Stimulated activated CD8-positive, alpha-beta memory T cell treated with anti-CD3 and anti-CD28 coated beads, Interleukin-2, amount 100 ng/mL, for 1 hour (primary cell): ENCODE measurements at places on chromosomes 2 and 18.
A peak's percentile ranks its signal among the peaks of the same experiment; 100 is the strongest.

DNA sequence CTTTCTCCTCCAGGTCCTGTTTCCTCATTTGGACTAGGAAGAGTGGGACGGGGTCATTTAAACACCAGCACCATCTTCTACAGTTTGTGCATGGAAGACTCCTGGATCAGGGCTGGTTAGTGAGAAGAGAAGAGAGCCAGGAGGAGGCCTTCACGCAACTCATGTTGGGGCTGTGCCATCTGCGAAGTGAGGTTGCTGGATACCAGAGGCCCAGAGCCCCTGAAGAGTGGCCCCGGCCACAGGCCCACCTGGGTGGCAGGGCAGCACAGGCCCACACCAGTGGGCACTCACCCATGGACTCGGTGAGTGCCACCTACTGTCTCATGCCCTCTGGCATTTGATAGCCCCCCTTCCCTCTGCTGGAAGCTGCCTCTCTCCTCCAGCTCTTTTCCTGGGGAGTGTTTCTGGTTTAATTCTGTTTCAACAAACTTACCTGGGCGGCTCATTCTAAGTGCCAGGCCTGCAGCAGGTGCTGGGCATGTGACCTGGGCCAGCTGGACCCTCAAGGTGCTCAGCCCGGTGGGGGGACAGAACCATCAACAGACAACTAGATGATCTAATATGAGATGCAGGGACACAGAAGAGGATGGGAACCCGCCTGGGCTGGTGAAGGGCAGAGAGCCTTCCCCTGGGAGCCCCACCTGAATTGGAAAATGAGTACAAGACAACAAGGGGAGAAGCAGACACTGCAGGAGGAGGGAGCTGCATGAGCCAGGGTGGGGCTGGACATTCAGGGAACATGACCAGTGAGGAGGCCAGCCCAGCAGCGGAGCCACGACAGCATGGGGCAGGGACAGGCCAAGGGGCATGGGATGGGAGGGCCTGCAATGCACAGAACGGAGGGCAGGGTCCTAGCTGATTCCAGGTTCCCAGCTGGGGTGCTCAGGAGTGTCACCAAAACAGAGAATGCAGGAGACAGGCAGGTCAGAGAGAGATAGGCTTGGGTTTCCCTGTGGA, 70.6 kb downstream of the MARCO start:
- DNase-seq, result no peak

GRCh38 chr2:8835279-8835678, 2.1 kb downstream of the KIDINS220 start:
- DNase-seq, result no peak

- DNase-seq, result no peak
Measured at GRCh38 chr18:80231616-80232015, 15.7 kb downstream of the PARD6G start.

DNA sequence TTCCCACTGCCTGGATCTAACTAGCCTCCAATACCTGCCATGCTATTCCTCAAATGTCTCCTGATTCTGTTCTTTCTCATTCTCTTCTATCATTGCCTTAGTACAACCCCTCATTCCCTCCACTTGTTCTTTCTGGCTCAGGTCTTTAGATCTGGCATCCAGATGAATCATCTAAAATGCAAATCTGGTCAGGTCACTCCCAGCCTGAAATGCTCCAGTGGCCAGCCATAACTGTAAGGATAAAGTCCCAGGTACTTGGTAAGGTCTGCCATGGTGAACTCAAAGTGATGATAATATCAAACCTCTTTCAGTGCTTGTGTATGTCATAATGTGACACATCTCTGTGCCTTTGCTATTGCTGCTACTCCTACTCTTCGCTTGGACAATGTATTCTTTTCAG, 2.9 kb upstream of the SNRNP27 start:
- no peak for DNase-seq

DNA sequence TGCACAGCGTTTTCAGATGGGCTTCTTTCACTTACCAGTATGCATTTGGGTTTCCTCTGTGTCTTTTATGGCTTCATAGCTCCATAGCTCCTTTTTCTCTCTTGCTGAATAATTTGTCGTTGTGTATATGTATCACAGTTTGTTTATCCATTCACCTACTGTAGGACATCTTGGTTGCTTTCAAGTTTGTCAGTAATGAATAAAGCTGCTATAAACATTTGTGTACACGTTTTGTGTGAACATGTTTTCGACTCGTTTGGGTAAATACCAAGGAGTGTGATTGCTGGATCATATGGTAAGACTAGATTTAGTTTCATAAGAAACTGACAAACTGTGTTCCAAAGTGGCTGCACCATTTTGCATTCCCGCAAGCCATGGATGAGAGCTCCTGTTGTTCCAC, 94.7 kb downstream of the FAM168B start:
- DNase-seq, result no peak

DNA sequence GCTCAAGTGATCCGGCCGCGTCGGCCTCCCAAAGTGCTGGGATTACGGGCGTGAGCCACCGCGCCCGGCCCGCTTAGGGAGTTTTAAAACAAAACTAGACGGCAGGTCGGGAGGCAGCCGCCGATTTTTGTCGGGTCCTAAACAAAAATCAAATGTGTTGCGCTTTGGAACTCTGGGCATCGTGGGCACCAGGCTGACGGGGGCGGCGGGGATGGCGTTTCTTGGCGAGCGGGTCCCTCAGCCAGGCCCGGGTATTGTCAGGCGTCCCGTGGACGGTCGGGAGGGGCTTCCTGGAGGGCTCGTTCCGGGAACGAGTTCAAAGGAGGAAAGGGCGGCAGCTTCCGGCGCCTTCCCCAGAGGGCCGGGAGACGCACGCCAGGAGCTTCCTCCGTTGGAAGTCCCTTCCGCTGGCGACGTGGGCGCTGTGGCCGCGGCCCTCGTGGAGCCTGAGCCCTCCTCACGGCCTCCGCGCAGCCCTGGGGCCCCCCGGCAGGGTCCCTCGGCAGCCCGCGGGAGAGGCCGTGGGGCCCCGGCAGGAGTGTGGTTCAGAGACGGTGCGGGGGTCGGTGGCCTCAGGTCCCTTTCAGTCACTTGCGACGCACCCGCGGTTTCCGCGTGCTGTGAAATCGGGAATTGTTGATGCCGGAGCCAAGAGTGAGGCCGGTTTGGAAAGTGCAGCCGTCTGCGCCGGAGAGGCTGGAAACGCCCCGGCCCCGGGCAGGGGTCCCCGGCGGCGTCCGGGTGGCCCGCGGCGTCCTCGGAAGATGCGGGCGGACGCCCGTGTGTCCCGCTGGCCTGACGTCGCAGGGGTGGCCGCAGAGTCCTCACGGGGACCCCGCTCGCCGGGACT, 59.3 kb downstream of the EMILIN2 start:
- DNase-seq, result peak; percentile 18

DNA sequence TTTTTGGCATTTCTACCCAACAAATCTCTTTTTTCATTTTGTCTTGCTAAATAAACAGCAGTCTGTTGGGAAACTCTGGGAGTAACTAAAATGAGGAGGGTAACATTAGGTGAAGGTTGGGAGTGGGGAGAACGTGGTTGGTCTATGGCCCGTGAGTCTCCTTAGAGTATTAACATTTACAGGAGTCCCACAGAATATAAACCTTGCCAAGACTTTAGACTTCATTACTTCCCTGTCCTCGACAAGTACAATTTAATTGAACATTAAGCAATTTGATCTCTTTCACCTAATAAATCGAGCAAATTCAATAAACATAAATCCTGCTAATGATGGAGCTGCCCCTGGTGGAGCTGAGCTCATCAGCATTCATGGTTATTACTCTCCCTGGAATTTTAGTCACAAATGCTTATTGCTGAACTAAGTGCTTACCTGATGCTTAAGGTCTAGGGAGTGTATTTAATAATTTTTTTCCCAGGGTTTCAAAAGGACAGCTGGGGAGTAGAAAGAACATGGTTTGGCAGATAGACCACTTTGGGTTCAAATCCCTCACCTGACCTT, 95.1 kb upstream of the RASGRP3 start:
- no peak for DNase-seq

GRCh38 chr2:170817093-170818035, 677 bp downstream of the GAD1 start:
- DNase-seq, result no peak

DNA sequence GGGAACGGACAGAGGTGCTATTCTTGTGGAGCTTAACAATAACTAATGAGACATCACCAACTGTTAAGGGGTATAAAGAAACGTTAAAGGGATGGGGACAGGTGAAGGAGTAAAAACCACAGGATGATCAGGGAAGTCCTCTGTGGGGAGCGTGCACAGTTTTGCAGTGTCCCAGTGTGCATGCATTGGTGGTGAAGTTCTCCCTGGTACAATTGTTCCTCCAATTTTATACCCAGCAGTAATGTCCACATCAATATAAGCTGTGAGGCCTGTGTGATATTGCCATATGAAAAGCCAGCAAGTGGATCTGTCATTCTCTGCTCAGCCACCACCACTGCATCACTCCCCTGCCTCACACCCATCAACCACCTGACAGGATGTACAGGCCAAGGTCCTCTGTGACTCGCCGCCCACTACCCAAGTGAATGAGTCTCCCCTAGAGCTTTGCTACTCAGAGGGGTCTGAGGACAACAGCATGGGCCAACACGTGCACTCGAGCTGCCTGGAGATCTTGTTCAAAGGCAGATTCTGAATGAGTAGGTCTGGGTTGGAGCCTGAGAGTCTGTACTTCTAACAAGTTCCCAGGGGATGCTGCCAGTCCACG, 4.6 kb downstream of the MLPH start:
- DNase-seq, result no peak

- no peak for DNase-seq
Measured at GRCh38 chr2:69721022-69721421, 20.9 kb upstream of the ANXA4 start.

DNA sequence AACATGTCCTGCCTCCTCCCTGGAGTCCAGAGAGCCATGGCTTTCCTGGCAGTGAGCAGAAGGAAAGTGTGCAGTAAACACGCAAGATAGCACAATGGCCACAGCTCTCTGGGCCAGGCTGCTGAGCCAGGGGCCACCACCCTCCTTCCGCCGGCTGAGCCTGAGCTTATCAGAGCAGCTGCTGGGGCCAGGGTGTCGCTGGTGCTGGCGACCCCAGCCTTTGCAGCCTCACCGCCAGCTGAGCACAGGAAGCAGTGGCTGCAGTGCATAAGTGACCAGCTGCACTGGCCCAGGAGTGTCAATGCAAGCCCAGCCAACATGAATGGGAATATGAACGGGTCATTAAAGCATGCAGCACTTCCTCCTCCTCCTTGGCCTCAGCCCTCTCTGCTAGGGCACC, 172.0 kb downstream of the ZFP36L2 start:
- DNase-seq, result no peak

- no peak for DNase-seq
Measured at GRCh38 chr2:101675512-101675911, 22.0 kb upstream of the MAP4K4 start.

- no peak for DNase-seq
Measured at GRCh38 chr2:74043345-74044329, 58.9 kb downstream of the TET3 start.

DNA sequence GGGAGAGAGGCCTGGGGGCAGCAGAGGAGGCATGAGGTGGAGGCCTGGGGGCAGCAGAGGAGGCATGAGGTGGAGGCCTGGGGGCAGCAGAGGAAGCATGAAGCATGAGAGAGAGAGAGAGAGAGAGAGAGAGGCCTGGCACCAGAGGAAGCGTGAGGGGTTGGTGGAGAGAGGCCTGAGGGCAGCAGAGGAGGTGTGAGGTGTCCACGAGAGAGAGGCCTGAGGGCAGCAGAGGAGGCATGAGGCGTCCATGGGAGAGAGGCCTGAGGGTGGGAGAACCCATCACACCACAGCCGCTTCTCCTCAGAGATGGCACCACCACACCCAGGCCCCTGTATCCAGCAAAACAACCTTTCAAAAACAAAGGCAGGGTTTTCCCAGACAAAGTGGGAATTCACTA, 55.7 kb upstream of the KCNG2 start:
- DNase-seq, result no peak
